ENCODE measurements at places on chromosomes 3 and 15.

DNA sequence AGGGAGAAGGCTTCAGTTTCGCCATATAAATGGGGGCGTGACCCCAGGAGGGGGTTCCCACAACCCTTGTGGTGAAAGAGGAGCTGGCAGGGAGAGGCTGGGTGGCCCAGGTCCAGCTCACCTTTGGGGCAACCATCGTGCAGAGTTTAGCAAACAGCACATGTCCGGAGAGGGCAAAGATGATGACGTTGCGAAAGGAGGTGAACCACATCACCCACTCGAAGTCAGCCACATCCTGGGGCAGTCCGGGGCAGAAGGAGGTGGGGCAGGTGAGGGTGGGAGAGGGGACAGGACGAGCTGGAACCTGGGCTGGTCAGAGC, 3.7 kb downstream of the HHATL start:
- no peak overlapping the region for H3K27ac ChIP-seq
- no peaks in the 10 kb centered on the region for H3K36me3 ChIP-seq
- no peaks in the 10 kb centered on the region for H3K4me1 ChIP-seq
- H3K4me3 ChIP-seq = no peak overlapping the region

DNA sequence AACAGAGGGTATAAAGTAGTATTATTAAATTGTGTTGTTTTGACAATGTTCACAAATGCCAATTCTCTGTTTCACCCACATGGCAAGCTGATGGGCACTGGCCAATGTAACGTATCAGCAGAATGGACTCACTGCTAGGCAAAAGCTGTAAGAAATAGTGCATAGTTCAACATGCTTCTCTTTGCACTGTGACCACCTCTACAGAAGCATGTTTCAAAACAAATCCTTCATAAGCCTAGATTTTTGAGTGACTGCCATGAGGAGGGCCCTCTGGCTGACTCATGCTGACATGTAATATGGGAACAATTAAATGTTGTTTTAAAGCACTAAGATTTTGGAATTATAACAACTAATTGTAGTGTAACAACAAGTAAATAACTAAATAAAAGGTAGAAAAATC, 3.2 kb downstream of the GBE1 start:
- peaks cover 14% of the 10 kb centered on the region for H3K4me1 ChIP-seq
- no peaks in the 10 kb centered on the region for H3K27me3 ChIP-seq

DNA sequence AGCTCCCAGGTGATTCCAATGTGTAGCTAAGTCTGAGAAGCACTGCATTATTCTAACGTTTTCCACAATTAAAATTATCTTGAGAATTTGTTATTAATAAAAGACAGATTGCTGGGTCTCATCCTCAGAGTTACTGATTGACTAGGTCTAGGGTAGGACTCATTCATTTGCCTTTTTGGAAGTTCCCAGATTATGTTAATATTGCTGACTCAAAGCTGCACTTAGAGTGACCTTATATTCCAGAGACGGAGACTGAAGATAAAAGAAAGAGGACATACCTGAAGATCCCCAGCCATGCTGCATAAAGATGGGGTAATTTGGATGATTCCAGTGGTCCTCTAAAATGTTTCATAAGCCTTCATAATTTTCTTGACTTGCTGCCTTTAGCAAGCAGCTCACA, 81.8 kb downstream of the PLSCR2 start:
- H3K27ac ChIP-seq = no peak overlapping the region
- H3K36me3 ChIP-seq = no peaks in the 10 kb centered on the region
- no peak overlapping the region for H3K4me3 ChIP-seq
- no peaks in the 10 kb centered on the region for H3K4me1 ChIP-seq

- no peaks in the 10 kb centered on the region for H3K27me3 ChIP-seq
- H3K27ac ChIP-seq = no peak overlapping the region
- no peaks in the 10 kb centered on the region for H3K36me3 ChIP-seq
- DNase-seq = no peak
- H3K4me3 ChIP-seq = no peak overlapping the region
These were observed 27.3 kb upstream of the UBE2E1 start for GRCh38 chr3:23778446-23778845.
